A549 treated with ZK216348 at 1 μM for 4 hours (cell line): ENCODE measurements at places on chromosomes 1 and 21. TPM values are rescaled to one million over a fixed set of nuclear protein-coding genes. Genes with fewer than 3 reads are reported as not detected.

TBX15 gene
- 0.06 to 0.11 TPM (median 0.09 TPM) in 3 of 5 replicates, not detected in the others for total RNA-seq

LMX1A gene
- total RNA-seq = not detected in 5 replicates

MXRA8 gene
- total RNA-seq = 0.15 to 0.29 TPM in 2 of 5 replicates, not detected in the others

CFAP126 gene
- 0.33 to 0.60 TPM (median 0.49 TPM) in 3 of 5 replicates, not detected in the others for total RNA-seq

MMP23B gene
- total RNA-seq = 0.39 to 1.5 TPM (median 0.92 TPM) in 4 of 5 replicates, not detected in the other

GPR37L1 gene
- total RNA-seq = 0.13 to 0.18 TPM (median 0.15 TPM) in 5 replicates

AMY1A gene
- total RNA-seq = not detected in 5 replicates

ELF3 gene
- 176 to 238 TPM (median 207 TPM) in 5 replicates for total RNA-seq

SLAMF7 gene
- total RNA-seq = 1.1 to 2.9 TPM (median 1.4 TPM) in 5 replicates

SORT1 gene
- 3.0 to 4.9 TPM (median 3.9 TPM) in 5 replicates for total RNA-seq

PTCH2 gene
- total RNA-seq = 0.20 to 0.31 TPM (median 0.25 TPM) in 4 of 5 replicates, not detected in the other

RPS27 gene
- total RNA-seq = 4,025 to 7,363 TPM (median 4,151 TPM) in 5 replicates

RORC gene
- 0.06 to 0.13 TPM (median 0.08 TPM) in 3 of 5 replicates, not detected in the others for total RNA-seq

KCNQ4 gene
- total RNA-seq = 0.19 to 0.33 TPM (median 0.25 TPM) in 5 replicates
